ENCODE measurements at places on chromosomes 3 and 15. TPM values are rescaled to one million over a fixed set of nuclear protein-coding genes. Genes with fewer than 3 reads are reported as not detected.

Gene ZBTB47
- polyA plus RNA-seq = 19.3 TPM

DNA sequence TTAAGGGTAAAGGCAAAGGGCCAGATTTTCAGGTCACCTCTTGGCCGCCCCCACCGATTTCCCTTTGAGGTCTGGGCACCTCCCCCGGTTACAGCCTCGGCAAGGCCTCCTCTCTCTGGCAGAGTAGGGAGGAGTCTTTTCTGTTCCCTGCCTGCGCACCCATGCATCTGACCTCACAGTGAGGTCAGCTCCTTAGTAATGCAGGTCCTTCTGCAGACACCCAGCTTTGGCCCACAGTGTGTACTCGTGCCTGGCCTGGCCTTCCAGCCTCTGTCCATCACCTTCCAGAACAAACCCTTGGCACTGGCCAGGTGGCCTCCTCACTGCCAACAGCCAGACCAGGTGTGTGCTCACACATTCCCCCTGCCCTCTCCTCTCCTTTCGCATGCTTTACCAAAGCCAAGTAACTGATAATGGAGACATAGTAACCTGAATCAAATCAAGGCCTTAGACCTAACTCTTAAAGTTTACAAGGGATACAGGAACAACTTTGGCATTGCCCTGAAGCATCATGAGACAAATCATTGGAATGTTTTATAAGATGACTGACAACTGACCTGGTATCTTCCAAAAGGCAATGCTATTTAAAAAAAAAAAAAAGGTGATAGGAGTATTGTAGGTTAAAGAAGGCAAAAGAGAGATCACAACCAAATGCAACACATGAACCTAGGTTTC is 61.3 kb downstream of the CORO2B start:
- no peak for DNase-seq

Gene PGBD4
- polyA plus RNA-seq = 2.2 TPM

Gene KBTBD13
- polyA plus RNA-seq = not detected

Gene OR5K2
- 0.41 TPM for polyA plus RNA-seq

Gene HESX1
- polyA plus RNA-seq = 2.6 TPM

Gene POU1F1
- not detected for polyA plus RNA-seq

GRCh38 chr3:157573281-157573680 is 70.1 kb upstream of the VEPH1 start:
- DNase-seq = no peak

DNA sequence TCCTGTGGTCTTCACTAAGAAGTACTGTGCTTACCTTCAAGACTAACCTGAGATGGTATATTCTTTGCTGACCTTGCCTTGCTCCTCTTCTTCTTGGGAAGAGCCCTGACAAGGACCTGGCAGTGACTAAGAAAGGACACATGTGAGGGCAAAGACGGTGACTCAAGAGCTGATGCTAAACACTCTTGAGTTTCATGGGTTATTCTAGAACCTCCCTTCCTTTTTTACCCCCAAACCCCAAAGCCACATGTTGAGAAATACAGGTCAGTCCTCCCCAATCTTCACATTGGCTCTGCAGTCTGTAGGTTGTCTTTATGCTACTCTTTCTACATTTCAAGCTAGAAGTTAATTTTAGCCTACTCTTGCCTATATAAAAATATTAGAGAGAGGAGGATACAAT is 200.6 kb downstream of the SEMA6D start:
- no peak for DNase-seq

Gene SLC22A13
- 6.1 TPM for polyA plus RNA-seq

DNA sequence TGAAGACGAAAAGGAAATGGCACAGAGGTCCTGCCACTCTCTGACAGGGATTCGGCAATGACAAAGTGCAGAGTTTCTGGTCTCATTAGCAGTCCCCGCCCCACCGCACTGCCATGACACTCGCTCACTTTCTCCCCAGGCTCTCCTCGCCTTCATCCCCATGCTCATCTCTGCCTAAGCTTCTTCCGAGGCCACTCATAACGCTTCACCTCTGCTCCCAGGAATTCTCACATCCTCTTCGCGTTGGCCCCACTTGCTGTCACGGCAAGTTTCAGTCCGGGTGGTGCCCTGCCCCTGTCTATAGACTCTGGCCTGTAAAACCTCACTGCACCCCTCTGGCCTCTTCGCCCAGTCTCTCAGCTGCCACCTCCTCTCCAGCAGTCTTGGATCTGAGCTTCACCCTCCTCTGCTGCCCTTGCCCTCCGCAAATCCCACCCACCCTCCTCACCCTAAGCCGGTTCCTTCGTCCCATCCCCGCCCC is 654 bp downstream of the RUBCN start:
- no peak for DNase-seq

Gene GPR62
- polyA plus RNA-seq = 0.74 TPM

DNA sequence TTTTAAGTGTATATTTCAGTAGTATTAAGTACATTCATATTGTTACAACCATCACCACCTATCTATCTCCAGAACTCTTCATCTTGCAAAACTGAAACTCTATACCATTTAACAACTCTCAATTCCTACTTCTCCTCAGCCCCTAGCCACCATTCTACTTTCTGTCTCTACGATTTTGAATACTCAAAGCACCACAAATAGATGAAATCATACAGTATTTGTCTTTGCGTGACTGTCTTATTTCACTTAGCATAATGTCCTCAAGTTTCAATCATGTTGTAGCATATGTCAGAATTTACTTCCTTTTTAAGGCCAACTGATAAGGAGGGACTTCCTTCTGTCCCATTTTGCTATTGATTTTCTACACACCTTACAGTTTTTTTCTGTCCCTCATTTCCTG is 593.3 kb downstream of the FHIT start:
- DNase-seq = no peak

Gene GLDN
- 0.16 TPM for polyA plus RNA-seq

GRCh38 chr3:119507404-119507803 is 9.1 kb downstream of the TIMMDC1 start:
- DNase-seq = no peak

- DNase-seq = no peak
Measured at GRCh38 chr15:66590435-66590834, 24.6 kb upstream of the LCTL start.

Gene AMOTL2
- polyA plus RNA-seq = 85.9 TPM

GRCh38 chr3:160053048-160053391 is 64.4 kb downstream of the IL12A start:
- DNase-seq = no peak

DNA sequence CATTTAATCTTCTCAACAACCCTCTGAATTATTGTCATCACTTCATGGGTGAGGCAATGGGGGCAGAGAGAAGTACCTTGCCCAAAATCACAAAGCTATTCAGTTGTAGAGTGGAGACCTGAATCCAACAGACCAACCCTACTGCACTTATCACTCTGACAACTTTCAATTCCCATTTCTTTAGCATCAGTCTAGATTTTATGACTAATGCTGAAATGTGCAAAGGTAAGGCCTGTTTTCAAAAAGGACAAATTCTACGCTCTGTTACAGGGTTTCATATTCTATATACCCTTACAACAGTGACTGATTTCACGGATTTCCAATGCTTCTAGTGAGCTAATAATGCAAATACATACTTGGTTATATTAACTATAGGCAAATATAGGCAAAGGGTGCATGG is 286.0 kb downstream of the ADAMTS17 start:
- DNase-seq = no peak

DNA sequence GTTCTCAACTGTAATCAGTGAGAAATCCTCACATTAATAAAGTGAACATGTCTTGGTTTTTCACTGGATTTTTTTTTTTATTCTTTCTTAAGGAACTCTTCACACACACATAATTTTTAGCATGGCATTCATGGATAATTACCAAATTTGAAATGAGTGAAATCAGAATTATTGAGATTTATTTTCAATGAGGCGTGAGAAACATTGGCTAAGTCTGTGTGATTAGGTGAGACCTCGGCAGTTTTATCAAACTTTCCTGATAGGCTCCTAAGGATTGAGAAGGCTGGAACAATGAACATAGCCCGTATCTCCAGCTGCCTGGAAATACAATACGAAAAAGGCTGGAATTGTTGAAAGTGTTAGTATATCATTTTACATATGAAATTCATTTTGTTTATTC is 35.5 kb downstream of the MDFIC2 start:
- no peak for DNase-seq

DNA sequence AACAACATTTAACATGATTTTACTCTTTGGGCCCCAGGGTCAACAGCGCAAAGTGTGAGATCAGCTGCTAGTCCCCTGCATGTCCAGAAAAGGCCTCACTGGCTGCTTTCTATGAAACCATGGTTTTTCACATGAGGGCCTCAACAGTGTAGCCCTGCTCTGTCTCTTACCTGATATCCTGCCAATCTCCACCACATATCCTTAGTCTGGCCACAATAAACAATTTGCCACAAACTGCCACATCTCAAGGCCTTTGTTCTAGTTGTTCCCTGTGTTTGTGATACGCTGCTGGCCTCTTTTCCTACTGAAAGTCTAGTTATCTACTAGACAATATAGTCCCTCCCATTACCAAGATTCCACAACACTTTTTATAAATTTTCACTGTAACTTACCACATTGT is 17.7 kb downstream of the VPS39 start:
- no peak for DNase-seq

- DNase-seq = no peak
Measured at GRCh38 chr15:86021281-86022264, 58.1 kb upstream of the AGBL1 start.

GRCh38 chr3:129118745-129119144 is 2.9 kb downstream of the RAB43 start:
- no peak for DNase-seq

Gene RBPMS2
- polyA plus RNA-seq = 13.8 TPM

DNA sequence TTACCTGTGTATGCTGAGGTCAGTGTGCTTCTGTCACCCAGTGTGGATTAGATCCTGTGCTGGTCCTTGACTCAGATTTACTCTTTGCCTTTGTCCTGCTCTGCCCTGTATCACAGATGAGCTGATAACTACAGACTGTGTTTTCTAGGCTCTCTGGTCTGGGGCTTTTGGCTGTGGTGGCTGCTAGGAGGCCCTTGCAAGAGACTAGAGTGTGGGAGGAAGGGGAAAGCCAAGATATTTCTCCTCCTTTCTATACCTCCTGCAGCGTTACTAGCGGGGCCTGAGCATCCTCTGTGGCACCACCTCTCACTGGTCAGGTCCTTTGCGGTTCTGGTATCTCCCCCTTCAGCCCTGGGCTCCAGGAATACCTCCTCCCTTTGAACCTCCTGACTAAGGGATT is 282.3 kb upstream of the TBC1D5 start:
- no peak for DNase-seq

DNA sequence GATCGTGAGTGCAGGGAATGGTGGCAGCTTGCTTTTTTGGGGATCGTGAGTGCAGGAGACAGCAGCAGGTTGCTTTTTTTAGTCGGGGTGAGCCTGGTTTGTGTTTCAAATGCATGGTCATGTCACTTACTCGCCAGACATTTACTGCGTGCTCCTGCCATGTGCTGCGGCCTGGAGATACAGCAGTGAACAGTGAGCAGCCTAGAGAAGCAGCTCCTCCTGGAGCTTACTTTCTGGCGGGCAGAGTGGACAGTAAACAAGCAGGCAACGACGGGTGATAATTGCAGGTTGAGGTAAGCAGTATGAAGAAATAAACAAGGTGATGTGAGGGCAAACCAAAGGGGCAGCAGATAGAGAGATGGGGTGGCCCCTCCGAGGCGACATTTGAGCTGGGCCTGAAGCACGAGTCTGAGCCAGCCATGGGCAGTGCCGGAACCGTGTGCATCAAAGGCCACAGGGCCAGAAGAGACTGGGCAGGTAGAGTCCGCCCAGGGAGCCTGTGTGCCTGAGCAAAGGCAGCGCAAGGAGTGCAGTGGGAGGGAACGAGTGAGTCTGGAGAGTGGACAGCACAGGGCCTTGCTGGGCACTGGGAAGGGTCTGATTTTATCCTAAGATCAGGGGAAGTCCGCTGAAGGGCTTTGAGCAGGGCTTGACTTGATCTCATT is 57.3 kb upstream of the RASA2 start:
- DNase-seq = no peak

- DNase-seq = no peak
Measured at GRCh38 chr15:74845581-74845980, 2.6 kb upstream of the ULK3 start.

DNA sequence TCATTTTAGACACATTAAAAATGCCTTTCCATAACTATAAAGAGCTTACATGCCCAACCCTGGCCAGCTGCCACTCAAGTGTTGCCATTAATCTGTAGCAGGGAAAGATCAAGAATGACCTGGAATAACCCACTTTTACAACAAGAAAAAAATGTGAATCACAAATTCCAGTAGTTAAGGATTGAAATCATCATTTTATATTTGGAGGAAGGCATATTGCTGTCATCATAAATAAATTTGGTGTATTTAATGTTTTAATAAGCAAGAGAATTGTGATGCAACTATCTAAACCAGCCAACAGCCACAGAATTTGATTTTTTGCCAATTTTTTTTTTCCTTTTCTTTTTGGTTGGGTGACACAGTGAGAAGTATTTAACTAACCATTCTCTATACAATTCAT is 240.0 kb upstream of the SEMA6D start:
- no peak for DNase-seq

DNA sequence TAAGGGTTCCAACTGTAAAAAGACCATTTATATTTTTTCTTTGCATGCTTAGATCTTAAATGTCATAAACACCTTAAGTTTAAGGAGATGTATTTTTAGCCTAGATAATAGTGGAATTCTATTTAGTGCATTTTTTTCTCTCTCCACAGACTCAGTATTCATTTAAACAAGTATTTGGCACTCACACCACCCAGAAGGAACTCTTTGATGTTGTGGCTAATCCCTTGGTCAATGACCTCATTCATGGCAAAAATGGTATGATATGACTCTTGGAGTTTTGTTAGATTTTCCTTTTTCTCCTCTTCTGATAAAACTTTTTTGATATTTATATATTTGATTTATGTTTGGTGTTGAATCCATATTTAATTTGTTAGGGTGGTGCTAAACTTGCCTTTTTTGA is 7.3 kb downstream of the KIF23 start:
- DNase-seq = no peak

Gene GASK1A
- 5.4 TPM for polyA plus RNA-seq

DNA sequence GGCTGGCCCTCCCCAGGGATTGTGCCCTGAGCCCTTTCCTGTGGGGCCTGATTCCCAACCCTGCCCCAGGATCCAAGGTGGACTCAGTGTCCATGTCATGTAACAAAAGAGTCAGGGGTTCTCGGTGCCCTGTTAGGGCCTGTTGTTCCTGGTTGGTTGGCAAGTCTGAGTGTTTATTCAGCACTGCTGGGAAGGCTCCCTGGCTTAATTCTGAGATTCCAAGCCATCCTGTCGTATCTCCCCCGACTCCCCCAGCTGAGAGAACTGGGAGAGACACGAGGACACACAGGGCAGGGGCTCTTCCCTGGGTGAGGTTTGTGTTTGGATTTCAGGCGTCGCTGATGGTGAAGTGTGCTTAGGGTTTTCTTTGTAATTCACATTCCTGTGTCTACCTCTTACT is 78.3 kb downstream of the EEFSEC start:
- DNase-seq = no peak

Gene SAMMSON
- 0.19 TPM for polyA plus RNA-seq

Gene CPN2
- 0.41 TPM for polyA plus RNA-seq

GRCh38 chr15:56775641-56776040 is 42.3 kb upstream of the ZNF280D start:
- no peak for DNase-seq

Measured in renal pelvis (tissue), 12 donors.